ENCODE measurements at places on chromosomes 6 and 20.

GRCh38 chr6:41672816-41673703, 34.8 kb downstream of the MDFI start:
- DNase-seq, result no peak

DNA sequence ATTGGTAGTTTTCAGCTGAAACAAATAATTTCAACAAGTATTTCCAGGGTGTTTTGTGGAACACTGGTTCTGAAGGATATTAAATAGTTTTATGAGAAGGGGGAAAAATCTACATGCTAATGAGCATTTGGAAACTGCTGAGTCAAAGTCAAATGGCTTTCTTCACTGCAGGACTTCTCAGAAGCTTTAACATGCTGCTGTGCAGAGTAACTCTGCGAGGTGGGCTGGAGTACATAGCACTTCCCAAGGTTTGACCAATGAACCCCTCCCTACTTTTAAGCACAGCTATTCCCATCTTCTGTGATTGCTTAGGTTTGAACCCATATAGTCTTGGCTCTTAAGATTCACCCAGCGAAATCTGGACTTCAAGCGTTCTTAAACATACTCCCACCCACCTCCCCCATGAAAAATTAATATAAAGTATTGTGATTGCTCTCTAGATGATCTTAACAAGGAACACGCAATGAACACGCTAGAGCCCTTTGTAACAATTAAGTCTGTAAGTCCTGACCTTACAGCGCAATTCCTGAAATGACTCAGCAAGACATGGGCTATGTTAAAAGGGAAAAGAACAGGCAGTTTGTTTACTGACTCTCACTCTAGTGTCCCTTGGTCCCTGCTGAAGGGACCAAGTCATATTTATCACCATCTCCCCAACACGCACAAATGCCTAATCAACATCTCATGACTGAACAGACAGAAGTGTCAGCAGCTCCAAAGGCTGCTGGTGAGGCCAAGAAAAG, 105.2 kb downstream of the NFATC2 start:
- DNase-seq, result no peak

GRCh38 chr6:35486005-35486925, 10.6 kb downstream of the TEAD3 start:
- peak; percentile 91 for DNase-seq

DNA sequence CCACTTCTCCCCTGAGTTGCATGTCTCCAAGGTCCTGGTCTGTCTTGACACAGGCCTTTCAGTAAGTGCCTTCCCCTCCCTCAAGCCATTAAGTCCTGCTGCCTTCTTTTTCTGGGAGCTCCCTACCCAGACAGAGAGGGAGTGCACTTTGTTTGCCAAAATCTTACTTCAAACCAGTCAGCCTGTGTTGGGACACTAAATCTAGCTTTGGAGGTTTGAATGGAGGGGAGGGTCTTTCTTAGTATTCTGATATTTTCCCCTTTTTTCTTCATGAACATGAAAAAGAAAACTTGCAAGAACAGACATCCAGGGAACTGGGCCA, 170.7 kb upstream of the PMEPA1 start:
- no peak for DNase-seq

DNA sequence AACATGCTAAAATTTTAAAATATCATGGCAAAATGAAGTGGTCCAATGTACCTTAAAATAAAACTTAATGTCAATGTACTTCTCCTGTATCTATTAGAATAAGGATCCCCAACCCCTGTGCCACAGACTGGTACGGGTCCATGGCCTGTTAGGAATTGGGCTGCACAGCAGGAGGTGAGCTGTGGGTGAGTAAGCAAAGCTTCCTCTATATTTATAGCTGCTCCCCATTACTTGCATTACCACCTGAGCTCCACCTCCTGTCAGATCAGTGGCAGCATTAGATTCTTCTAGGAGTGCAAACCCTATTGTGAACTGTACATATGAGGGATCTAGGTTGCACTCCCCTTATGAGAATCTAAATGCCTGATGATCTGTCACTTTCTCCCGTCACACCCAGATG, 86.0 kb downstream of the SLC16A10 start:
- DNase-seq, result peak; percentile 18

DNA sequence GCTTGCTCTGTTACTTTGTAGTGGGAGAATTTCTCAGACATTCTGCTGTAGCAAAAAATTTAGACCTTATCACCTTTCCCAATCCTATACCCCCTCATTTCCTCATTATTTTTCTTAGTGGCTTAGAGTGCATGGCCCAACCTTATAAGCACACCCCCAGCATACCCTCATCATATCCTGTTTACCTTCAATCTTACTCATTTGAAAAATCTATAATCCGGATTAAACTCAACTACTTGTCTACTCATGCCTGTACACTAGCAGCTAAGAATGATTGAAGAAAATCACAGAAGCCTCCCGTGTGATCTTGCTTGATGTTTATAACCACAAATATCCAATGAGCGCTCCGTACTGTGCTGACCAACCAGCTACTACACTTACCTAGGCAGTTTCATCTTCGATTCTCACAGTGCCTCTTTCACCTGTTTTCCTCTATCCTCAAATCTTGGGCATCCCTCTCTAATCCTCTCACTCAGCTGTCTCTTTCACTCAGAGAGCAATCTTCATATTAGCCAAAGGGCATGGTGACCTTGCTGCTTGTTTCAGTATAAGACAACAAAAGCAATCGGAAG, 36.6 kb downstream of the AIG1 start:
- DNase-seq, result peak; percentile 85

DNA sequence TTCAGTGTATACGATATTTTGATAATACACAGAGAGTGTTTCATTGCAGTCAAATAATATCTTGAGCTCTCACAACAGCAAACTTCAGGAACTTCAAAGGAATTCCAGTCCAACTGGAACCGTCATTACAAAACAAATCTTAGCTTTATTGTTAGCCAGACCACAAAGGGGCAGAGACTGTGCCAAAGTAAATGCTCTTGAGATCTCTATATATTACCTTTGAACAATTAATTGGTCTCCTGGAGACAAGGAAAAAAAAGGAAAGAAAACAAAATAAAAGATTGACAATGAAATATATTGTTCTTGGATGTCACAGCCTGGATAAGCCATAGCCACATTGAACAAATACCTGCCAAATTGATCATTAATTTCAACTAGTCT, 70.0 kb downstream of the FOXC1 start:
- DNase-seq, result no peak

GRCh38 chr6:73285674-73286283, 22.8 kb upstream of the KHDC1 start:
- DNase-seq, result peak; percentile 53

- no peak for DNase-seq
Observed at GRCh38 chr20:37403107-37404033, 57.4 kb downstream of the SRC start.

- DNase-seq, result no peak
Observed at GRCh38 chr6:167530951-167531350, 206.1 kb downstream of the TTLL2 start.

GRCh38 chr6:94278146-94278545, 858.8 kb upstream of the EPHA7 start:
- DNase-seq, result no peak

Data from bronchial epithelial cell (primary cell).